Daoy (cell line): ENCODE measurements at places on chromosomes 16 and 17. TPM values are rescaled to one million over a fixed set of nuclear protein-coding genes. Genes with fewer than 3 reads are reported as not detected.

The ZNF778 gene
- 3.4 TPM in 2 replicates for total RNA-seq

The FOXC2 gene
- total RNA-seq = 4.6 and 5.4 TPM in 2 replicates

The SLC35G6 gene
- 0.06 TPM in 1 of 2 replicates, not detected in the other for total RNA-seq

DNA sequence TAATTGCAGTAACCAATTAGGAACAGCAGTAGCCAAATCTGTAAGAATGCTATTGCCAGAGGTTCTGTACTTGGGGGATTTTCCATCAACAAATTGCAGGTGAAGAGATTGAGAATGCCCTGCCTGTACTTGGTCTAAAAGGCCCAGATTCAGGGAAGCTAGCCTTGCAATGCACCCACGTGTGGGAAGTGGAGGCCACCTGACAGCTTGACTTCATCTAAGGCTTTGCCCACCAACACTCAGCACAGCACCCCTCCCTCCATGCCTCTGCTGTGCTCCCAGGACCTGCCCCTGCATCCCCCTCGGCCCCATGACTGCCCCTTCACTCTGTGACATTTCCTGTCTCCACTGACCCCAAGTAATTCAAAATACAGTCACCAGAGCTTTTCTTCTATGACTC, 79.1 kb upstream of the CDH5 start:
- no peak for DNase-seq

GRCh38 chr16:50050802-50051201, 15.0 kb upstream of the HEATR3 start:
- DNase-seq = no peak

GRCh38 chr17:12064395-12064794, 43.7 kb downstream of the MAP2K4 start:
- DNase-seq = no peak
